Stimulated activated CD4-positive, alpha-beta T cell treated with anti-CD3 and anti-CD28 coated beads, TNF-alpha, amount 100 ng/mL, for 24 hours (primary cell): ENCODE measurements at places on chromosomes 16 and 17.

- DNase-seq = no peak
Measured at GRCh38 chr17:3802461-3803307, 1.7 kb upstream of the ITGAE start.

DNA sequence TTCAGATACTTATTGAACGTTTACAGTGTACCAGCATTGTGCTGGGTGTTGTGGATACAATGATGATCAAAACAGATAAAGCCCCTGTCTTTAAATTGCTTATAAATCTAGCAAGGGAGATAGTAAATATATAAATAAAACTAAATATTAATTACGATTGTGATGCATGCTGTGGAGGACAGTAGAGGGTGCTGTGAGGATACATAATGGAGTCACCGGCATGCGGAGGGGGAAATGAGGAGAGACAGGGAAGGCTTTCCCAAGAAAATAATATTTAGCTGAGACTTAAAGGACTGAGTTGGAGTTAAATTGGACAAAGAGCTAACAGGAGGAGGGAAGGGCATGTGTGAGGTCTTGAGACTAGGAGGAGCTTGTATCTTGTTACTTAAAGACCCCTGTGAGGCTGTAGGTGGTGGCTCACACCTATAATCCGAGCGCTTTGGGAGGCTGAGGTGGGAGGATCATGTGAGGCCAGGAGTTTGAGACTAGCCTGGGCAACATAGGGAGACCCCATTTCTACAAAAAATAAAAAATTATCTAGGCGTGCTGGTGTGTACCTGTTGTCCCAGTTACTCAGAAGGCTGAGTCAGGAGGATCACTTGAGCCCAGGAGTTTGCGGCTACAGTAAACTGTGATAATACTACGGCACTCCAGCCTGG is 2.4 kb downstream of the DHRS7B start:
- DNase-seq = no peak

DNA sequence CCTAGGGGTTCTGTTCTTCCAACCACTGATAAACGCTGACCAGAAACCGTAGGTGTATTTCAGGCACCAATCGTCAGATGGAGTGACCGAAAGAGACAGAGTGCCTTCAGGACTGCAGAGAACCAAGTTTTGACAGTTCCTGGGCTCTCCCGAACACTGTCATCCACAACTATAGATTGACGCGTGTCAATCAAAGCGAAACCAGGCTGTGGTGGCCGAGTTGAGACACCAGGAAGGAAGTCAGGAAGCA is 11.9 kb upstream of the AURKB start:
- DNase-seq = no peak

DNA sequence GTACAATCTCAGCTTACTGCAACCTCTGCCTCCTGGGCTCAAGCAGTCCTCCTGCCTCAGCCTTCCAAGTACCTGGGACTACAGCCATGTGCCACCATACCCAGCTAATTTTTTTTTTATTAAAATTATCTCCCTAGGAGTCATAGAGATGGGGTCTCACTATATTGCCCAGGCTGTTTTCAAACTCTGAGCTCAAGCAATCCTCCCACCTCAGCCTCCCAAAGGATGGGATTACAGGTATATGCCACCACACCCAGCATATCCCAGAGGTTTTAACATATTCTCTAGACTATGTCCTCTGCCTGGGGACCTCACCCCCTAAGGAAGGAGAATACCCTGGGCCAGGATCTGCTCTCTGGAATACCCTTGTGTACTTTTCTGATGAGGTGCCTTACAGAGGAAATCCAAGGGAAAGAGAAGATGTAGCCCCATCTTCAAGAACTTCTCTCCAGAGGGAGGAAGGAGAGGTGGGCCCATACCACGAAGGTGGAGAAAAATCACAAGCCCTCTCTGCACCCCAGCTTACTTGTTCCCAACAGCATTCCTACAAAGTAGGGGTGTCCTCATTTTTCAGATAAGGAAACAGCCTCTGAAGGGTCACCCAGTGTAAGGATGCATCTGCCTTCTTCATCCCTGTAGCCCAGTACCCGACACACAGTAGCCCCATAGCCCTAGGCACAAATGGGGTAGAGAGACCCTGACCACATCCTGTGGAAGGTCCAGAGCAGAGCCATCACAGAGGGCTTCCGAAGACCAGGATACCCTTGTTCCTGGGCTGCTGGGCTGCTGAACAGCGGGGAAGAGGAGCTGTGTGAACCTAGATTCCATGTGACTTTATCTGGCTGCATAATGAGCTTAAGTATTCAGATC is 151.6 kb downstream of the SOCS1 start:
- no peak for DNase-seq

- no peak for DNase-seq
Measured at GRCh38 chr16:27098366-27099049, 31.8 kb downstream of the C16orf82 start.

GRCh38 chr17:32551186-32551955 is 64.6 kb downstream of the CDK5R1 start:
- no peak for DNase-seq

- no peak for DNase-seq
Measured at GRCh38 chr17:5552841-5553240, 31.5 kb downstream of the NLRP1 start.

- no peak for DNase-seq
Measured at GRCh38 chr16:53864819-53865493, 161.0 kb downstream of the FTO start.

DNA sequence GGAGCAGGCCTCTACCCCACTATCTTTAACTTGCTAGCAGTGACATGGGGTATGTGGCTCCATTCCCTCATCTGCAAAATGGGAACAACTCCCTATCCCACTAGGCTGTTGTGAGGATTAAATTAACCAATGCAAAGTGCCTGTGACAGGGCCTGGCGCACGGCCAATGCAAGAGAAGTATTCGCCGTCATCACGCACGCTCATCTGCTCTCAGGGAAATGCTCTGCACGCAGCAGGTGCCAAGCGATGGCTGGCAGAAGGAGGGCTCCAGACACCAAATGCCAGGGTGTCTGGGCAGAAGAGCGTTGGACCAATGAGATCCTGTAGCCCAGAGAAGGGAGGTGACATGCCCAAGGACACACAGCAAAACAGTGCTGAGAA is 17.3 kb downstream of the FAM83G start:
- DNase-seq = no peak

- no peak for DNase-seq
Measured at GRCh38 chr16:84759061-84759460, 59.3 kb downstream of the USP10 start.
